HepG2 (cell line): ENCODE measurements at places on chromosomes 6 and 20.

GRCh38 chr6:111445861-111446267 lies 37.2 kb downstream of the REV3L start:
- no peaks in the 10 kb centered on the region for H3K4me1 ChIP-seq
- no peak overlapping the region for H3K4me3 ChIP-seq
- no peaks in the 10 kb centered on the region; the same call in 1 of the 2 replicates for H3K36me3 ChIP-seq
- no peak overlapping the region for H3K27ac ChIP-seq
- H3K27me3 ChIP-seq: no peaks in the 10 kb centered on the region

- H3K36me3 ChIP-seq: no peaks in the 10 kb centered on the region
- H3K4me1 ChIP-seq: no peaks in the 10 kb centered on the region
- no peak for DNase-seq
- H3K27ac ChIP-seq: no peak overlapping the region
These were observed 994.4 kb downstream of the EYS start for GRCh38 chr6:64712606-64713005.

GRCh38 chr6:34248198-34248726 lies 544 bp downstream of the SMIM29 start:
- DNase-seq: peak; percentile 35
- peaks cover 14% of the 10 kb centered on the region; the same call in 2 of the 3 replicates for H3K36me3 ChIP-seq
- H3K27ac ChIP-seq: peak overlapping the region; percentile 60
- H3K4me3 ChIP-seq: peak overlapping the region; percentile 70

GRCh38 chr6:16496991-16497801 lies 258.8 kb downstream of the GMPR start:
- no peak overlapping the region for H3K27ac ChIP-seq
- peaks cover 11% of the 10 kb centered on the region; the same call in 1 of the 2 replicates for H3K4me1 ChIP-seq
- H3K27me3 ChIP-seq: no peaks in the 10 kb centered on the region
- no peak for DNase-seq
- no peak overlapping the region for H3K4me3 ChIP-seq
- H3K36me3 ChIP-seq: 0 out of 2 replicates have a peak, but pooled peaks cover 1% of the 10 kb centered on the region

DNA sequence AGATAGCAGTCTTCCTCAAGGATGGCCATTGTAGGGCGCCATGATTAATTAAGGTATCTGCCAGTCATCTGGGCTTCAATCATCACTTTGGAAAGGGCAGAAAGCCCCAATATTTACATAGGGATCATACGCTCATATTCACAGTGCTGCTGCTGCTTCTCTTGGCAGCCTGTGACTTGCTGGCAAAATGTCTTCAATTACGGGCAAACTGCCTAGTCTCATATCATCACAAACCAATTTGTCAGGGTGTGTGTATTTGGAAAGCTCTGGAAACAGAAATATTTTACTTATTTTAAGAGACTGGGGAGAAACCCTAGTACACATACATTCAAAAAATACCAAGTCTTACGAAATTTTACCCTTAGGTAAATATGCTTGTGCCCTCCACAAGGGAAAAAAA lies 77.6 kb downstream of the SAMD5 start:
- no peaks in the 10 kb centered on the region for H3K27me3 ChIP-seq
- H3K4me1 ChIP-seq: no peaks in the 10 kb centered on the region
- H3K4me3 ChIP-seq: no peak overlapping the region
- H3K36me3 ChIP-seq: no peaks in the 10 kb centered on the region
- H3K27ac ChIP-seq: no peak overlapping the region

- peaks cover 32% of the 10 kb centered on the region for H3K4me1 ChIP-seq
- no peaks in the 10 kb centered on the region for H3K36me3 ChIP-seq
- no peak overlapping the region for H3K27ac ChIP-seq
- no peak for DNase-seq
- H3K27me3 ChIP-seq: no peaks in the 10 kb centered on the region
These were observed 17.9 kb downstream of the SH3BGRL2 start for GRCh38 chr6:79649016-79649415.

- no peaks in the 10 kb centered on the region for H3K27me3 ChIP-seq
- no peak overlapping the region for H3K27ac ChIP-seq
- H3K4me3 ChIP-seq: no peak overlapping the region
- no peaks in the 10 kb centered on the region for H3K36me3 ChIP-seq
These were observed 73.6 kb downstream of the LCA5 start for GRCh38 chr6:79463621-79464050.

GRCh38 chr6:24484657-24485323 lies 4.6 kb downstream of the GPLD1 start:
- no peak for DNase-seq
- peaks cover 3% of the 10 kb centered on the region; the same call in 1 of the 2 replicates for H3K36me3 ChIP-seq
- no peaks in the 10 kb centered on the region for H3K27me3 ChIP-seq
- H3K4me3 ChIP-seq: no peak overlapping the region
- peaks cover 8% of the 10 kb centered on the region for H3K4me1 ChIP-seq
